ENCODE measurements at places on chromosomes 5 and 9. TPM values are rescaled to one million over a fixed set of nuclear protein-coding genes. Genes with fewer than 3 reads are reported as not detected.

RNF180 gene
- total RNA-seq: 50.7 TPM

DRD1 gene
- 0.14 TPM for total RNA-seq

IL3 gene
- total RNA-seq: not detected

DPP7 gene
- total RNA-seq: 128 TPM

DNA sequence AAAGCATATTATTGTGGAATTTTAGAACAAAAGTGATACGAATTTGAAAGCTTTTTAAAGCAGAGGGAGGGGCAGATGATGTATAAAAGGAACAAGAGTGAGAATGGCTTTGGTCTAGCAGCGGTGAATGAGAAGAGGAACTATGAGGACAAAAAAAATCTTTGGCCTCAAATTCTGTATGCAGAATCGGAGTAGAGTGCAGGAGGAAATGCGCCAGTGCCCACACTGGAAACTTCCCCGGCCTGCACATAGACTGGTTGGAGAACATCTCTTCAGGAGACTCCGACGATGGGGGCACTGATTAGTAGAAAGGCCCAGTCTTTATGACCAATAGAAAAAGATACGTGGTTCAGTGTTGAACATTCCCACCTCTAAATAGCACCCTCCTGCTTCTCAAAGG is 51.3 kb downstream of the SLC46A2 start:
- no peak for DNase-seq

GRCh38 chr9:72384710-72385485 is 19.9 kb upstream of the ZFAND5 start:
- no peak for DNase-seq

DNA sequence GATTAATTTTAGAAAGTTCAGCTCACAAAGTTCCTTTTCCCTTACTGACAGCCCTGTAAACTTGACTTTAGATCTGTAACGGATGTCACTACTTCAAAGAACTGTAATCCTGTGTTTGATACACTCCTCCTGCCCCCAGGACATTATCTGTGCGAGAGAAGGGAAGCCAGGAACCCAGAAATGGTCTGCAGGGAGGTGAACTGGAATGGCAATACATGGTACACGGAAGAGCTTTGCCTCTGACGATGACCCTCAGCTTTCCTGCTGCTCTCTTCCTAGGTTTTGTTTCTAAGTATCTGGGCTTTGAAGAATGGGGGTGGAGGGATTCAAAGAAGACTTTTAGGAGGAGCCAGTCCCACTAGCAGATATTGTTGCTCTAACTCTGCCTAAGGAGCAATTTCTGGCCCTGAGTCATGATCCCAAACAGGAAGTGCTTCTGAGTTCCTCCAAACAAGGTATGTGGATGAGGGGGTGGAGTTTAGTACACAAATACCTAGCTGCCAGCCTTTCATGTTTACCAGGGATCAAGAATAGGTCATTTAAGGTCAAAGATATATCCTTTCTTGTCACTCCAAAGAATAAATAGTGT is 43.4 kb upstream of the TMC1 start:
- DNase-seq: no peak

DNA sequence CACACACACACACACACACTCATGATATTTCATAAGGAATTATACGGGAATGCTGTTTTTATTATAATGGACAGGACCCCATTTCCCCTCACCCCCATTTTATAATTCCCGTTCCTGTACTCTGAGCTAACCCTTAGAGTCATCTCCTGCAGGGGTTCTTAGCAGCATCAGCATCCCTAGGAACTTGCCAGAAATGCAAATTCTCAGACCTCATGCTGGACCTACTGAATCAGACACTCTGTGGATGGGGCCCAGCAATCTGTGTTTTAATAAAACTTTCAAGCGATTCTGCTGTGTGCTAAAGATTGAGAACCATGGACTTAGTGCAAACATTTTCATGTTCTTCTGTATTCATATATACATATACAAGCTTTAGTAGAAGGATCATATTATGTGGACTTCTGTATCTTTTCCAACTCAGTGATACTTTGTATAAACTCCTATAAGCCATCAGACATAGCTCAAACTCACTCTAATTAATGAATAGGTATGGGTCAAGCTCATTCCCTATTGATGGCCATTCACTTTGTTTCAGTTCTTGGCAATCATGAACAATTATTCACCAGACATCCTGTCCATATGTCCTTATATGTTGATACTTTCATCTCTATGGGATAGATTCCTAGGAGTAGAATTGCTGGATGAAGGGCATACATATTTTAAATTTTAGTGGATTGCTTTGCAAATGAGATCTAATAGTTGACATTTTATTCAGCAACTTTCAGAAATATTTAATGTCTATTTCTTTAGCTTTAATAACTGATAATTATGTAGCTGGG is 65.5 kb downstream of the ARHGEF28 start:
- no peak for DNase-seq
